ENCODE measurements at places on chromosomes 3 and 15.

DNA sequence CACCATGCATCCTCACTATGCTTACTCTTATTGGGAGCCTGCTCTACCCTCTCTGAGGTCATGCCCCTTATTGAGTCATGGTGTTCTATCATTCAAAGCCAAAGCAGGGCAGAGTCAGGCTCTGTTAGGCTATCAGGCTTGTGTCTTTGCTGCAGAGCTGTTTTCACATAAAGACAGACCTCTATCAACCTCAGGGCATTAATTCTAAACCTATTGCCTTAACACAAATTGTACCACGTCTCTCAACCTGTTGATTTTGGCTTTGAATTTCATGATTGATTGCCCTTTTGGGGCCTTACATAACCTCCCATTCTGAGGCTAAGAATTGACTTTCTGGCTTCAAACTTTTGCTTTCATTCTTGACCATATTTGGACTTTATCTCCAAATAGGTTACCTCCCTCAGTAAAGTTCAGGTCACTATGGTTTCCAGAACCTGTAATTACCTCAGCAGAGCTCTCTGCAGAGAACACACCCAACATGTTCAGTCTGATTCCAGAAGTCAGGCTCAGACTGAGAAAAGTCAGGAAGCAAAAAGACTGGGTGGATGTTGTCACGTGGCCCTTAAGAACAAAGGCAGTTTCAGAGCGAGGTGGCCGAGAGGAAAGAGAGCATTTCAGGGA is 221.4 kb upstream of the NANOGP8 start:
- DNase-seq, result no peak

DNA sequence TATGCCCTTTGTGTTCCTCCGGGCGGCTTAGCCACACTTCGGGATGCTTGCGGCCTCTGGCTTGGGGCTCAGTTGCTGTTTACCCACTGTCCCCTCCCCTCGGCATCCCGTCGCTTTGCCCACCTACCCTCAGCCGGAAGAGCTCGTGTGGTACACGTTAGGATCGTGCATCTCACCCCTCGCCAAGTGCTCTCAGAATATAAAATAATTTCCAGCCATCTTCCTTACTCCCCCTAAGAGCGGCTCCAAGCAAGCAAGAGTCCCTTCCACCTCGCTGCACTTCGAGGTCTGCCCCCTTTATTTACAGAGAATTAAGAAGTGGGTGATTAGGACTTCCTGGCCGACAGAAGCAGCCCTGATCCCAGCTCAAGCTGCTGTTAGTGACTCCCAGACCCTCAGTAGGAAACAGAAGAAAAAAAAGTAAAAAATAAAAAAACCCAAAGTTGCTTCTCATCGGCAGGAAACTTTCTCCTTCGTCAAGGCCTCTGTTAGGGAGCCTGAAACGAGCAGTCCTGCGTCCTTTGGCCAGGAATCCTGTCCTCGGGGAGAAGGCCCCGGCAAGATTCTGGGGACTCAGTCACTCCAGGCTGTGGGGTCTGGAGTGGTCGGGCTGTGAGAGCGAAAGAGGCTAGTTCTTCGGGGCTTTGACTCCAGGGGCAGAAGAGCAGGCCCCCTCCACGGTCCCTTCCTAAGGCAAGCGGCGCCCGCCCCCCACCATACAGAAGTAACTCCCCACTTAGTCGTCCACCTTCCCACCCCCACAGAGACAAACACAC is 3.0 kb downstream of the MEIS2 start:
- DNase-seq, result no peak

- no peak for DNase-seq
Measured at GRCh38 chr15:80940331-80940730, 49.3 kb downstream of the MESD start.

- DNase-seq, result peak; percentile 5
Measured at GRCh38 chr3:42179110-42179725, 86.8 kb downstream of the CCK start.

GRCh38 chr15:68229386-68230156 is at the start of gene CLN6:
Gene CLN6 (minus strand): TSS chr15:68229728. CDS start chr15:68229584, 144 bp downstream.
- peak; percentile 80 for DNase-seq

GRCh38 chr3:32996048-32996754 is 44.8 kb downstream of the CCR4 start:
- DNase-seq, result no peak

DNA sequence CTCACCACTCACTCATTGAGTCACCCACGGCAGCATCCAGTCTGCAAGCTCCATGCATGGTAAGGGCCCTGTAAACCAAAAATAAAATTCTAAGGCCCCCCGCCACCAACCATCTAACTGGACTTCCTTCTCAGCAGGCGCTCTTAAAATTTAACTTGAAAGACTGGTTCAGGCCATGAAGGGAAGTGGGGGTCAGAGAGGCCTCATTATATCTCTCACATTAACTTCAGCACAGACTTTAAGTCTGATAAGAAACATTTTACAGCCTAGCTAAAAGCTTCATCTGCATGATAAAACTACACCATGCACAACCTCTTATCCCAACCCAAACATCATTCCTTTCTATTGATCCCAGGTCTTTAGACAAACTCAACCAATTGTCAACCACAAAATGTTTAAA is 38.5 kb downstream of the FBLN2 start:
- no peak for DNase-seq
